Bladder microvascular endothelial cell (primary cell): ENCODE measurements at places on chromosomes 13 and 19. TPM values are rescaled to one million over a fixed set of nuclear protein-coding genes. Genes with fewer than 3 reads are reported as not detected.

The SPACA6 gene
- 4.7 and 8.5 TPM in 2 replicates for total RNA-seq

The SIGLEC10 gene
- total RNA-seq: not detected in 2 replicates

The SYNGR4 gene
- total RNA-seq: not detected in 2 replicates

The C1QTNF9 gene
- 0.06 and 0.97 TPM in 2 replicates for total RNA-seq

The SIGLEC5 gene
- not detected in 2 replicates for total RNA-seq

The KIR3DL1 gene
- total RNA-seq: not detected in 2 replicates

The TNFSF9 gene
- 0.32 and 0.69 TPM in 2 replicates for total RNA-seq

The CEACAM7 gene
- 0.57 TPM in 1 of 2 replicates, not detected in the other for total RNA-seq

The ATP8A2 gene
- under 0.01 and 0.06 TPM in 2 replicates for total RNA-seq

The NLRP11 gene
- total RNA-seq: 0.06 TPM in 1 of 2 replicates, not detected in the other

The FFAR1 gene
- total RNA-seq: not detected in 2 replicates

The LMTK3 gene
- 0.06 TPM in 1 of 2 replicates, not detected in the other for total RNA-seq

The BCAM gene
- total RNA-seq: 24.4 and 65.4 TPM in 2 replicates

The ANKLE1 gene
- 0.49 and 0.76 TPM in 2 replicates for total RNA-seq

The YJU2 gene
- total RNA-seq: 14.1 and 16.8 TPM in 2 replicates

The ZNF30 gene
- 3.6 and 4.8 TPM in 2 replicates for total RNA-seq

The PSG7 gene
- total RNA-seq: not detected in 2 replicates

The MIA gene
- total RNA-seq: 1.1 TPM in 1 of 2 replicates, not detected in the other

The NPAS1 gene
- total RNA-seq: under 0.01 TPM in 1 of 2 replicates, not detected in the other

The LHFPL6 gene
- total RNA-seq: 19.4 and 53.3 TPM in 2 replicates

The ZNF610 gene
- total RNA-seq: 1.3 and 3.2 TPM in 2 replicates

The ZNF486 gene
- total RNA-seq: 4.2 and 9.9 TPM in 2 replicates

The ZNF304 gene
- 6.0 and 9.4 TPM in 2 replicates for total RNA-seq

The KLHL26 gene
- 1.5 and 9.9 TPM in 2 replicates for total RNA-seq

The DNAAF3 gene
- 0.16 and 0.19 TPM in 2 replicates for total RNA-seq

The NANOS2 gene
- not detected in 2 replicates for total RNA-seq

The PPM1N gene
- 0.32 and 0.63 TPM in 2 replicates for total RNA-seq

The PBX4 gene
- total RNA-seq: 0.06 TPM in 1 of 2 replicates, not detected in the other

The ZSWIM4 gene
- 8.7 and 32.0 TPM in 2 replicates for total RNA-seq

The PSG1 gene
- 0.06 TPM in 1 of 2 replicates, not detected in the other for total RNA-seq

The MBD3L2 gene
- total RNA-seq: not detected in 2 replicates

The PROZ gene
- total RNA-seq: not detected in 2 replicates

The SHISA7 gene
- total RNA-seq: not detected in 2 replicates

The PTH2 gene
- total RNA-seq: not detected in 2 replicates

The KIR3DL2 gene
- not detected in 2 replicates for total RNA-seq

The BEST2 gene
- total RNA-seq: not detected in 2 replicates

The IGSF23 gene
- total RNA-seq: 0.38 TPM in 1 of 2 replicates, not detected in the other

The ERICH4 gene
- total RNA-seq: not detected in 2 replicates

The PEAK3 gene
- total RNA-seq: 0.25 TPM in 1 of 2 replicates, not detected in the other

The PIBF1 gene
- total RNA-seq: 16.7 and 31.8 TPM in 2 replicates

The TMEM59L gene
- total RNA-seq: 0.38 TPM in 1 of 2 replicates, not detected in the other

The KCNRG gene
- 4.9 and 11.6 TPM in 2 replicates for total RNA-seq

The ZNF582 gene
- total RNA-seq: 1.6 and 3.3 TPM in 2 replicates

The ZNF439 gene
- 1.8 and 2.3 TPM in 2 replicates for total RNA-seq

The LRRC4B gene
- under 0.01 TPM in 1 of 2 replicates, not detected in the other for total RNA-seq
